ENCODE measurements at places on chromosomes 16 and 17.

GRCh38 chr16:49816875-49817274, 39.0 kb downstream of the ZNF423 start:
- DNase-seq, result no peak

GRCh38 chr17:57341611-57342540, 85.6 kb downstream of the MSI2 start:
- DNase-seq, result no peak

DNA sequence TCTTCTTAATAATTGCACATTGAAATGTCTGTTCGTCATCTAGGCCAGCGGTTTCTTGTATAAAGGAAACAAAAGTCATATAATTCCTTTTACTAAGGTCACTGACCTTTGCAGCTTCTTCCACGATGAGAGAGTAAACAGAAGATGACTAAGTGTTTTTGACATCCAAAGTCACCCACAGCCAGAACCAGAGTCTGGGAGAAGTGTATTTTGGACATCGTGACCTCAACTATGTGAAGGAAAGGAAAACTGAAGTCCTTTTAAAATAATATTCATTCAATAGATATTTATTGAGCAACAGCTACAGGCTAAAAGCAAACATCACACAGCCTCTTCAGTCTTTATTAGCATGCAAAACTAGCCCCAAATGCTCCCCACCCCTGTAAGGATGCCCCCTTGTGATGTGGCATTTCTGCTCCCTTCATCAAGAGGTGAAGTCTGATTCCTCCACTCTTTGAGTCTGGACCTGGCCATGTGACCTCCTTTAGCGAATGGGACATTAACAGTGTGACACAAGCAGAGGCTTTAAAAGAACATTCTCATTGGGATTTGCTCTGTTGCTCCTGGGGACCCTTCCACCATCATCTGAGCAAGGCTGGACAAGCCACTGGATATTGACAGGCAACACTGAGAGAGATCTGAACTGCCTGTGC, 8.1 kb upstream of the PMP22 start:
- DNase-seq, result no peak

- DNase-seq, result no peak
Observed at GRCh38 chr17:47993031-47993564, 22.2 kb downstream of the CDK5RAP3 start.
